ENCODE measurements at places on chromosomes 5 and 9.

DNA sequence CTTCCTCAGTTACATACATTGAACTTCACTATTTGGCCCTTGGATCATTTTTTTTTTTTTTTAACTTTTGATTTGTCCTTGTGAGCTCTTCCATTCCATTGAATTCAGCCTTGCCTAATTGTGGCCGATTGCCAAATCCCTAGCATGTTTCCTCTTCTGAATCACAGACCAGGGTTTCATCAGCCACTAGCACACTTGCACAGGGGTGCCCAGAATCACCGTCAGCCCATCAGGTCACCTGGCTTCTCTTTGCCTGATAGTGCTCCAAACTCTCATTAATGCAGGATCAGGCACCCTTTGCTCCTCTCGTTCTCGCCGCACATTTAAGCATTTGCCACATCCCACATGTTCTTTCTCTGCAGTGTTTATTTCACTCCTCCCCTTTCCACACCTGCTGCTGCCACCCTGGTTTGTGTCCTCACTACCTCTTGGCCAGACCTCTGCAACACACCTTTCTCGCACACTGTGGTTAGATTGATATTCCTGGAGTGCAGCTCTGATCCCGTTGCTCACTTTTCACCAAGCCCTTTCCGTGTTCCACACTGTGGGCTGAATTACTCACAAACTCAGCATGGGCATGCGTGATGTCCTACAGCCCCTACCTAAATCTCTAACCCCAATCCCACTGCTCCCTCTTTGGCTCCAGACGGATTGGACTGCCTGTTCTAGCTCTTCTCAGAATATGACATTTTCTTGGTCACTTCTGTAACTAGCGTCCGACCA, 9.8 kb downstream of the PIK3R1 start:
- no peak for DNase-seq

GRCh38 chr5:155649666-155650065, 636.1 kb downstream of the KIF4B start:
- no peak for DNase-seq

DNA sequence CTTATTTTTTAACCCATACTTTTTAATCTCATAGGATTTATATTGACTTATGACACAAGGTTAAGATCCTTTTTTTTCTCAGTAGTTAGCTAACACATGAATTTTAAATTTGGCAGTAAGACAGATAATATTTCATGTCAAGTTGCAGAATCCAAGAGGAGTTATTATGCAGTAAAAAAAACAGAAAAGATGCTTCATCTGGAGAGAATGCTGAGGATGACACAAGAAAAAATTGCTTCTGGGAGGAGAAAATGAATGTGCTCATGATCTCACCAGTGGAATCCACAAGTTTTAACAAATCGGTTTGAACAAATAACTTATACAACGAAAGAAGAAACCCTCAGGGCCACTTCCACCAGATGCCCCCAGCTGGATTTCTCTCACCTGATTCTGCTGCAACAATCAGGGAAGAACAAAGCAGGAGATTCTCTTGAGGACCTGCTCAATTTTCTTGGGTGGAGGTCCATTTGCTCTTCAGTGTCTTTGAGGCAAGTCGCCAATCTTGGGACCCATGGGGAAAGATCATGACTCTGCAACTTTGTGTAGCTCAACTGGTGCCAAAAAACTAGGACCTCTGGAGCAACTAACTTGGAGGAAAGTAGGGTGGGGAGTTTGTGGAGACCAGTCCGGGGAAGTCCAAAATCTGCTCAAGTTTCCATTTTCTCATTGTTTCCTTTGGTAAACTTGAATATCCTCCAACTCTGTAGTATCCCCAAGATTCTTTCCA, 50.5 kb upstream of the TNFSF15 start:
- DNase-seq: no peak

- DNase-seq: no peak
These were observed 50.0 kb downstream of the CD180 start for GRCh38 chr5:67146574-67146973.

- DNase-seq: no peak
These were observed 42.2 kb upstream of the ANKRD33B start for GRCh38 chr5:10521466-10522223.

- DNase-seq: no peak
These were observed 25.6 kb downstream of the GLDC start for GRCh38 chr9:6619909-6620308.
